ENCODE measurements at places on chromosomes 12 and 14.

DNA sequence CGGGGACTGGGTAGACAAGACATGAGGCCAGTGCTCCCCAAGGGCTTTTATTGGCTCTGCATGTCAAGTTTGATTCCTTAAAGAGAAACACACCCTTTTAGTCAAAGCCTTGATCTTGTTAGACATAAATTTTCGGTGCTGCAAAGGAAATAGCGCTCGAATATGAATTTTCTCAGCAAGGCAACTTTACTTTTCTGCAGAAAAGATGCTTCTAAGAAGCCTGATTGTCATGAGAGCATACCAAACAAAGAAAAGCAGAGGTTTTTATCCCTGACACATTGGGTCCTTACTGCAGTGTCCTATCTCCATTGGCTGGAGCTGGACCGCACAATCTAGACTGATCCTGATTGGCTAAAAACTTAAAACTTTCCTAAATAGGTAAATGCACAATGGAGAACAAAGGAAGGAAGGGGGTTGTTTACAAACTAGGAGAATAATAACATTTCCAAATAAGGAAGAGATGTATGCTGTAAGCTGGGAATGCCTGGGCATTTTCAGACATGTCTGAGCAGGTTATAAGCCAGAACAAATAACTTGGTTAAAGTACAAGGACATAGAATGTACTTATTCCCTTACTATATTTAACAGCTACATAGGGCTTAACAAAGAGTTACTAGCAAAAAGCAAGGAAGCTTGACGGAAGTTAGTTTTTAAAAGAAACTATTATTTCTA, 17.2 kb downstream of the TXNRD1 start:
- no peak for DNase-seq

DNA sequence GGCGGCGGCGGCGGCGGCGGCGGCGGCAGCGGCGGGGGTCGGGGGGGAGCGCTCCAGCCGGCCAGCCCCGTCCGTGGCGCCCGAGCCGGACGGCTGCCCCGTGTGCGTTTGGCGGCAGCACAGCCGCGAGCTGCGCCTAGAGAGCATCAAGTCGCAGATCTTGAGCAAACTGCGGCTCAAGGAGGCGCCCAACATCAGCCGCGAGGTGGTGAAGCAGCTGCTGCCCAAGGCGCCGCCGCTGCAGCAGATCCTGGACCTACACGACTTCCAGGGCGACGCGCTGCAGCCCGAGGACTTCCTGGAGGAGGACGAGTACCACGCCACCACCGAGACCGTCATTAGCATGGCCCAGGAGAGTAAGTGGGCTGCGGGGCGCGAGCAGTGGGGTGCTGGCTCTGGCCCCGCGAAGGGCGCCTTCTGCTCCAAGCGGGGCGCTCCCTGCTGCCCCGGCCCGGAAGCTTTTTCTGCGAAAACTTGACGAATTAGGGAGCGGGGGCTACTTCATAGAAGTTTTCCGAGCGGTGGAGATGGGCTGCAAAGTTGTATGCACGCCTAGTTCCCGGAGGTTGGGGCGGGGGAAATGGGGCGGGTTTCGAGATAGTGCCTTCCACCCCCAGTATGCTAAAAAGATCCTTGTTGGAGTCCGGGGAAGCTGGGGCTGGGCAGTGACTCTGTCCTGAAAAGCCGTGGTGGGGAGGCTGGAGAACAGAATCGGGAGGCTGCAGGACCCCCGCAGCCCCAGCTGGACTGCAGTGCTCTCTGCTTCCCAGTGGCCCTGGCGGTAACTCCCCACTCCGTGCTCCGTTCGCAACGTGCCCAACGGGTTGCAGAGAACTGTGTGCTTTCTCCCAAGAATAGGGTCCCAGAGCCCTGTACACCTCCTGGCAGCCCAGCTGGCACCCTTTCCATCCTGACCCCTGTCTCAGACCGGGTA, 751 bp downstream of the GDF11 start:
- peak; percentile 48 for DNase-seq

DNA sequence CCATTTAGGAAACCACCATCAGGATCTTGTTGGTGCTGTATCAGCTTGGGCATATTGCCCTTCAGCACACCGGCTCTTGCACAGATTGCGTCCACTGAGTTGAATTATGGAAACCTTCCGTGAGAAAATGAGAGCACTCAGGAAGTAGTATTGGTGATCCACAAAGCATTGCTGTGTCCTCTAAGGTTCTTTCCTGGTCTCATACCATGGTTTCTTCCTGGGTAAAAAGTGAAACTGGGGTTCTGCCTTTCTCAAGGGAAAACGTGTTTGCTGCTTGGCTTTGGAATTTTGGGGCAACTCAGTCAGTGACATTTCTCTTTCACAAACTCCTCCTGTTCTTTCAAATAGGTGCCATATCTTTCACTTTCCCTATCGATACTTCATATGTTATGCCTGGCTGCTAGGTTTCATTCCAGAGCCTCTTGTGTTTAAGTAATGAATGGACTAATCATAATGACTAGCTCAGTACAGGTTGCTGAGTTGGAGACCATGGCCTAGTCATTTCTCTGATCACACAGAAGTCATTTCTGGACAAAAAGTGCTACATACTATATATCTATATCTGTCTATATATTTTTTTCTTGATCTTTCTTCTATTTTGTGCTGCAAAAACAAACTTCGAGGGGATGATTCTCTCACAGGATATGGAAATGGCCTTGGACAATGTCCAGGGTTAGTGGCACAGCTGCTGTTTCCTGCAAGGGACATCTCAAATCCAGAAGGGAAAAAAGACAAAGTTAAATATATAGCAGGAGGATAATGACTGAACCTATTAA, 423.4 kb downstream of the ZFP36L1 start:
- no peak for DNase-seq

GRCh38 chr14:103058164-103059055, 1.1 kb upstream of the CDC42BPB start:
- DNase-seq = no peak

DNA sequence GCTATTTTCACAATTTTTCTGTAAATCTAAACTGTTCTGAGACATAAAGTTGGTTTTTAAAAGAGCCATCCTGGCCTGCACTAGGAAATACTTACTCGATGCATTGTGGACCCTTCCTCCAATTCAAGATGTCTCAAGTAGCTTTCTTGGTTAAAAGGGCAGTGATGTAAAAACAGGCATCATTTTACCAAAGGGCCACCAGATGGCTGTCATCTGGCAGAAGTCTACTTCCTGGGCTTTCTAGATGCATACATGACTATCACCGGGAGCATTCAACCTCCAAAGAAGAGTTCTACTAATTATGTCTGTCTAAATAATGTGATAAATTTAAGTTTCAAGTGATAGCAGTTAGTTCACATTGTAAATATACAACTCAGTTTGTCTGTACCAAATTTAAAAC, 96.8 kb upstream of the FRMD6 start:
- no peak for DNase-seq

DNA sequence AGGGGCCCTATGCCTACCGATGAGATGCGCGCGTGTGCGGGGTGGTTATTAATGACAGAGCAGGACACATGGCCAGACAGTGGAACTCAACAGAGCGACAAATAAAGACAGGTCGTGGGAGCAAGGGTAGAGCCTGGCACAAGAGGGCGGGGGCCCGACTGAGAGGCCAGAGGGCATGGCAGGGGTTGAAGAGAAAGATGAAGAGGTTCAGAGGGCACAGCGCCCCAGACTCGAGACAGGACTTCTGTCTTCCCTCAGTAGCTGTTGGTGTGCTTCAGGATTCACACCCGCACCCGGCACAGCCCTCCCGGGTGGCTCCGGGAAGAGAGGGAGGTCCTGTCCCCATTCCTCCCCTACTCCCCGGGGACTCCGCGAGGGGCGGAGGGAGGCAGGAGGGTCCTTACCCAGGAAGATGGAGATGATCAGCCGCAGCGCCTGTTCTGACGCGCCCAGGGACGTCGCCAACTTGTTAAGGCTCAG, 366 bp downstream of the LPCAT3 start:
- DNase-seq = no peak

DNA sequence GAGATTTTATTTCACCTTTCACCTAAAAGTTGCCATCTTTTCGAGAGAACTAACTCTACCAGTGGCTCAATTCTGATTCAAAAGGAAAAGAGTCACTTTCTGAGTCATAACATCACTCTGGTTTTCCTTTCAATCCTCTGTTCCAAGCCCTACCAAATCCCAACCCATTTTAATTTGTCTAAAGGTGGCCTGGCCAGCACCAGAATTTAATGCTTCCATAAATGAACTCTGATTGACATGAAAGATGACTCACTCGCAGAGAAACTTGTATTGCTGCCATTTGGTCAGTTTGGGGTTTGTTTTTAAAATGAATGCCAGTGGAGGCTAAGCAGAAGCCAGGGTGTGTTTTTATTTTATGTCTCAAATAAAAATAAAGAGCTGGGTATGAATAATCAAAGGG, 117.4 kb upstream of the SOX5 start:
- DNase-seq = no peak

GRCh38 chr12:44021471-44021971, 185.6 kb downstream of the TMEM117 start:
- DNase-seq = no peak

DNA sequence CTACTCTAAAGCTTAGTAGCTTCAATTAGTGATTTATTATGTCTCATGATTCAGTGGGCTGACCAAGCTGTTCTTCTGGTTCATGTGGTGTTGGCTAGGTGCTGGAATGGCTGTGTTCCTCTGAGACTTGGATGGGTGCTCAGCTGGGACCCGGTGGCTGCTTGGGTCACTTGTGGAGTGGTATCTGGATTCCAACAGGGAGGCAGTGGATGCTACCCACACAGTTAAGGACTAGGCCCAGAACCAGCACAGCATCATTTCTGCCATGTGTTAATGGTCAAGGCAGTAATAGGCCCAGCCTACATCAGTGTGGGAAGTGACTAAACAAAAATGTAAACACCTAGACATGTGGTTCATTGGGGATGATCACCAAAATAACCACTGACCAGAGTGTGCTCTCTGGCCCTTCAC, 72.2 kb downstream of the FGD4 start:
- DNase-seq = no peak

DNA sequence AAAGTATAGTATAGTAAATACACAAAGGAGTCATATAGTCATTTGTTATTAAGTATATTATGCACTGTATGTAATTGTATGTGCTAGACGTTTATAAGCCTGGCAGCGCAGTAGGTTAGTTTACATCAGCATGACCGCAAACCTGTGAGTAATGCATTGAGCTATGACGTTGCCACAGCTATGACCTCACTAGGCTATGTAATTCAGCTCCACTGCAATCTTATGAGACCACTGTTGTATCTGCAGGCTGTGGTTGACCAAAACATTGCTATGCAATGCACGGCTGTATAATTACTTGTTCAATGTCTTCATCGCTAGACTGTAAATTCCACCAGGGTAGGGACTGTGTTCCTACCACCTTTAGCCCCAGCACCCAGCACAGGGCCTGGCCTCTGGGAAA, 53.2 kb upstream of the VASH1 start:
- no peak for DNase-seq

DNA sequence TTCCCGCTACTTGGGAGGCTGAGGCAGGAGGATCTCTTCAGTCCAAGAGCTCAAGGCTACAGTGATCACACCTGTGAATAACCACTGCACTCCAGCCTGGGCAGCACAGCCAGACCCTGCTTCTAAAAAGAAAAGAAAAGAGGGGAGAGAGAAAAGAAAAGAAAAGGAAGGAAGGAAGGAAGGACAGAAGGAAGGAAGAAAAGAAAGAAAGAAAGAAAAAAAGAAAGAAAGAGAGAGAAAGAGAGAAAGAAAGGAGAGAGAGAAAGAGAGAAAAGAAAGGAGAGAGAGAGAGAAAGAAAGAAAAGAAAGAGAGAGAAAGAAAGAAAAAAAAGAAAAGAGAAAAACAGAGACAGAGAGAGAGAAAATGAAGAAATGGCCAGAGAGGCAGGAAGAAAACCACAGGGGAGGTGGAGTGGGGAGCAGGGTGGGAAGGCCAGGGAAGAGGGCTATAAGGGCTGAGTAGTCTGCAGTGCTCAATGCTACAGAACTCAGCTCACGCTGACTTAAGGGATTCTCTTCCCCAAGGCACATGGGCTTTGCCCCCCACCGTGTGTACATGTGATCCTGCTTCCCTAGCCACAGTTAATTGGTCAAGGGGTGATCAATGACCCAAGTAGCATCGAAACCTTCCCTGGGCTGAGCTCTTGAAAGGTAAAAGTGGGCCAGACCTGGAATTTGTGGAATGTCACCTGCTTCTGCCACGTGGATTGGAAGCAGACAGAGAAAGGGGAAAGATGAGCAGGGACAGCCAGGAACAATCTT, 90.4 kb upstream of the TMCC3 start:
- DNase-seq = no peak

- DNase-seq = no peak
These were observed 18.3 kb downstream of the NCKAP5L start for GRCh38 chr12:49809906-49810389.

GRCh38 chr12:99809909-99810308, 162.4 kb downstream of the GARIN6 start:
- DNase-seq = no peak

DNA sequence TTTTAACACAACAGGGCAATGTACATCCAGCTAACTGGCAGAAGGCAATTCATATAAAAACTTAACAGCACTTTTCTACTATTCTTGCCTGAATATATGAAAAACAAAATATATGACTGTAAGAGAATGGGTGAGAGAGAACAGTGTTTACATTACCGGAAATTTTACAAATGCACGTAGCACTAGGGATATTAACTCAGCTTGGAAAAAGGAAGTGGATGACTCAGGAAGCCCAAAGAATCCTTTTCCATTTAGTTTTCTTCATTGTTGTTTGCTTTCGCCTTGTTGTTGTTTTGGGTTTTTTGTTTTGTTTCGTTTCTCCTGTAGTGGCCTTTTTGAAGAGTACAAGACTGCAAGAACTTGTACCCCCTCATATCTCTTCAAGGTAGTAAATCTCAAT, 295.5 kb downstream of the EGLN3 start:
- no peak for DNase-seq

- DNase-seq = no peak
These were observed 52.6 kb downstream of the RASSF8 start for GRCh38 chr12:26011099-26011498.

DNA sequence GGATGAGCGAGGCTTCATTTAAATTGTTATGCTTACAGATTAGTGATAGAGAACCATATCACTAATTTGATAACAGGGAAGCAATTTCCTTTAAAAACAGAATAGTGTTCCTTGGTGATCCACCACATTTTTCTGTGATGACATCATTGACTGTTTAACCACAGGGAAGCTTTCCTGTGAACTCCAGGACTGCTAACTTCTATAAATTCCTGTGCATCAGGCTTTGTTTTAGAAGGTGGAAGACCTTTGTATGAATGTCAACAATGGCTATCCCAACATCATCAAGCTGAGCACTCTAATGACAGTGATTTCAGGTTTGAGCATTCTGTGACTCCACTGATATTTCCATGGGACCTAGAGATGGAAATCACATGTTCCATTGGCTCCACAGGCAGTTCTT, 177.1 kb downstream of the RMST start:
- no peak for DNase-seq

GRCh38 chr12:89040146-89040964, 311.9 kb downstream of the DUSP6 start:
- peak; percentile 52 for DNase-seq

- DNase-seq = no peak
These were observed 258.4 kb upstream of the FAR2 start for GRCh38 chr12:28890664-28891063.

DNA sequence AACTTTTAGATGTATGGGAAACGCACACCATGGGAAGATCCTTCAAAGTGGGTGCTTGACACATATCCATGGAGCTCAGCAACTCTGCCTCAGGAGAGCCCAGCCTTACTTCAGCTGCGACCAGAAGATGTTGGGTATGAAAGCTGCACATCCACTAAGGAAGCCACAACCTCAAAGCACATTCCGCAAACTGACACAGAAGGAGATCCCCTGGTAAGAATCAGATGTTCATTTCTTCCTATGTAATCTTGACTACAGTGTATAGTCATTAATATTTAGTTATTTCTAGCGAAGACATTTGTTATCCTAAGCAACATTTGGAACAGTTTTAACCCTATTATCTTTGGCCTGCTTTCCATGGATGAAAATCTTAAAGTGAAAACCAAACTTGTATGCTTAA, 374.2 kb downstream of the NAV3 start:
- no peak for DNase-seq

All from CD4-positive, alpha-beta T cell treated with Interleukin-1 beta for 1 hour (primary cell).